ENCODE measurements at places on chromosomes 7 and 10. TPM values are rescaled to one million over a fixed set of nuclear protein-coding genes. Genes with fewer than 3 reads are reported as not detected.

The PWWP2B gene
- total RNA-seq, result 6.9 TPM

The GIMAP6 gene
- total RNA-seq, result not detected

The CALML3 gene
- not detected for total RNA-seq

The TET1 gene
- total RNA-seq, result 2.8 TPM

The TMEM176B gene
- total RNA-seq, result 0.58 TPM

The ADAM12 gene
- 16.7 TPM for total RNA-seq

The UBE2H gene
- 46.4 TPM for total RNA-seq

The PHYH gene
- 11.5 TPM for total RNA-seq

The HOXA3 gene
- total RNA-seq, result 0.18 TPM

The OLAH gene
- total RNA-seq, result not detected

The FXYD4 gene
- not detected for total RNA-seq

The DLG5 gene
- 27.3 TPM for total RNA-seq

The CALCR gene
- total RNA-seq, result not detected

The OR6B1 gene
- not detected for total RNA-seq

The STEAP1 gene
- total RNA-seq, result 26.5 TPM

The MMP21 gene
- total RNA-seq, result not detected

The CHAT gene
- not detected for total RNA-seq

The MTURN gene
- total RNA-seq, result 2.5 TPM

The GUSB gene
- 25.0 TPM for total RNA-seq

The SEMA3E gene
- total RNA-seq, result 0.35 TPM

The NUTM2B gene
- not detected for total RNA-seq

The OSBPL3 gene
- 22.5 TPM for total RNA-seq

The PGAM2 gene
- not detected for total RNA-seq

The LAMB1 gene
- total RNA-seq, result 154 TPM

The FZD8 gene
- 2.0 TPM for total RNA-seq

The EPHB4 gene
- 53.0 TPM for total RNA-seq

The BZW2 gene
- total RNA-seq, result 102 TPM
